ENCODE measurements at places on chromosomes 2 and 18.

- DNase-seq = no peak
Measured at GRCh38 chr2:239600001-239600593, 199.3 kb upstream of the HDAC4 start.

- DNase-seq = no peak
Measured at GRCh38 chr2:7725850-7726242, 808.6 kb downstream of the RNF144A start.

GRCh38 chr2:239724194-239724849 is 300.8 kb downstream of the NDUFA10 start:
- peak; percentile 43 for DNase-seq

DNA sequence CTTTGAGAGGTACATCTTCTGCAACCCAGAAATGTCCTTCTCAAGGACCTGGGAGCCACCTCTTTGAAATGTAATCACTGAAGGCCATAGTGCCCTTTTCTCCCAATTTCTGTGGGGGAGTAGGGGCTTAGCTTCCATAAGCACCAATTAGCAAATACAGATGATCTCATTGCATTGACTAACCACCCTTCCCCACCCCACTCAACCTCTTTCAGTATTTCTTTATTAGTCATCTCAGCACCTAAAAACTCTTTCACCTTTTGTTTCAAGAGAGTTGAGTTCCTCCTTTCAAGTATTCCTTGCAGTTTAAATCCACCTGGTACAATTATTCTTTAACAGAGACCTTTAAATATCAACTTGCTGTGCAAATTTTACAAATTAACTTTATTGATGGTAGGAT is 1011.8 kb upstream of the CDH2 start:
- no peak for DNase-seq

GRCh38 chr2:78861546-78861945 is 164.0 kb upstream of the REG3G start:
- peak; percentile 33 for DNase-seq

- DNase-seq = peak; percentile 82
Measured at GRCh38 chr2:201984800-201985525, 48.7 kb upstream of the FZD7 start.
